ENCODE measurements at places on chromosomes 12 and 14.

- no peak for ATAC-seq
These were observed 36.3 kb upstream of the MAP3K9 start for GRCh38 chr14:70845601-70846000.

- no peak for ATAC-seq
These were observed 80.2 kb downstream of the RMST start for GRCh38 chr12:97542666-97543280.

DNA sequence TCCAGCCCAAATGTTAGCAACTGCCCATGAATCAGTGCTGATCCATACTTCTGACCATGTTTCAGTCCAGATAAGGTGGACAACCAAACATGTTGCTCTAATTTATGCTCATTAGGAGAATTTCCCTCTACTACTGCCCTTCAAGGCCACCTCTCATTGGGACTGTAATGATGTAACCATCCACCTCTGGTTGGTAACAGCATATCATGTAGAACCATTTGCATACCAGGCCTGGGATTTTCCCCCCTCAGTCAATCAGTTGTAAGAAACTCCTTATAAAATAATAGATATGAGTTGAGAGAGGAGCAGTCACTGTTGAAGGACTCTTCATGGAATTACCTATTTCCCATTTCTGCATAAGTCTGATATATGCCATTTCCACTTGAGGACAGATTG is 17.8 kb upstream of the YAF2 start:
- no peak for ATAC-seq

- ATAC-seq = no peak
These were observed 75.2 kb upstream of the RASSF8 start for GRCh38 chr12:25883026-25883916.

DNA sequence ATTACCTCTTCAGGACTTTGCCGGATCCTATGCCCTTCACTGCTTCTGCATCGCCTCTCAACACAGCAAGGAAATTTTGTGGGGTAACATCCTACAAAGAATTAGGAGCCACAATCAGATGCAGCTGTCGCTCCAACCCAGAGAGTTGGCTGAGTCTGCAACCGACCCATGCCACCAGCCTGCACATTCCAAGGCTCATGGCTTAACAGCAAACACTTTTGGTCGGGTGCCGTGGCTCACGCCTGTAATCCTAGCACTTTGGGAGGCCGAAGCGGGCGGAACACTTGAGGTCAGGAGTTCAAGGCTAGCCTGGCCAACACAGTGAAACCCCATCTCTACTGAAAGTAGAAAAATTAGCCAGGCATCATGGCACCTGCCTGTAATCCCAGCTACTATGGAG is 32.3 kb downstream of the LGMN start:
- no peak for ATAC-seq

- peak; percentile 42 for ATAC-seq
These were observed 5.0 kb upstream of the MGAT4C start for GRCh38 chr12:86261142-86261541.

DNA sequence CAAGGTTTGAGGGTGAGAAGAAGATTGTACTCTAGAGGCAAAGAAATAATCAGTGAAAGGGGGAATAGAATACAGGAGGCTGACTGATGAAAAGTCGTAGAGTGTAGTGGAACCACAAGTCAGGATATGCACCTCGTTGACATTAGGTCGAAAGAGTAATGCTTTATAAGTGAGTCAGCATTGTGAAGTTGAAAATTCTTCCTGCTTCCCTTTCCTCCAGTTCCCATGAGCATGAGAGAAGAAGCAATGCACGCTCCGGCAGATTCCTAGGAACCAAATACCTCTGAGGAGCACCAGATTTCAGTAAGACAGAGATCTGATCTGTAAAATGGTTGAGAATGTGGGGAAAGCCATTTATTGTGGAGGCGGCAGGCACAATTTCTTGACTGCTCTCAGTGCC is 16.5 kb downstream of the CCER1 start:
- ATAC-seq = peak; percentile 63

GRCh38 chr12:911191-911826 is 38.2 kb downstream of the RAD52 start:
- no peak for ATAC-seq

DNA sequence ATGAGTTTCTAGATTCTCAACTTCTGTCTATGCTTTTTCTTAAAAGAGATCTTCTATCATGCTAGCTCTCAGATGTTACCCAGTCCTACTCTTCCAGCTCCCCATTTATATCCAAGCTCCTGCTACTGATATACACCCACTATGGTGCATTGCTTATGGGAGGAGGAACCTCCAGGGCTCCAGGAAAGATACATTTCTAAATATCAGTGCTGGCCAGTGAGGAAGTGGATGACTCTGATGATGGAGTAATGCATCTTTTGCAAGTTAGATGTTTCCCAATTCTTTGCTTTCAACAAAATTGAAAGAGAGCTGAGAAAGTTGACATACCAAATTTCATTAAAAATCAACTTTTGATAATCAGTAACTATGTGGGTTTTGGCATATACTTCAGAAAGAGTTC is 105.7 kb upstream of the RESF1 start:
- ATAC-seq = no peak

- no peak for ATAC-seq
These were observed 7.6 kb upstream of the E2F7 start for GRCh38 chr12:77072833-77073495.

DNA sequence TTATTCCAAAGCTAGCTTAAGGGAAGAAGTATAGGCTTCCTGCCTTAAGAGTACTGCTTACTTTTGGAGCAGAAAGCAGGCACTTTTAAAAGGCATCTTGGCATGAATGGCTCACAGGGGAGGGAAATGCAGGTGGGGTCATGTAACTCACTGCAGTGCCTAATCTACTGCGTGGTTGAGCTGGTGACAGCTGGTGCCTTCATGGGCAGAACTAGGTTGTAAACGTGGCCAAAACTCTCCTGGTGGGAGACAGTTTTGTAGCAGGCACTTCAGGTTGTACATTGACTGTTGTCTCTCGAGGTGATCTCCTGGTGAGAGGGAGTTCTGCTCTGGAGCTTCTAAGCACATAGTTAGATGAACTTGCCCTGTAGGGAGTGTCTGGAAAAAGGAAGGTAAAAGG is 962.5 kb downstream of the DIO2 start:
- no peak for ATAC-seq

- ATAC-seq = no peak
These were observed 5.0 kb upstream of the CCND2 start for GRCh38 chr12:4268329-4269181.

DNA sequence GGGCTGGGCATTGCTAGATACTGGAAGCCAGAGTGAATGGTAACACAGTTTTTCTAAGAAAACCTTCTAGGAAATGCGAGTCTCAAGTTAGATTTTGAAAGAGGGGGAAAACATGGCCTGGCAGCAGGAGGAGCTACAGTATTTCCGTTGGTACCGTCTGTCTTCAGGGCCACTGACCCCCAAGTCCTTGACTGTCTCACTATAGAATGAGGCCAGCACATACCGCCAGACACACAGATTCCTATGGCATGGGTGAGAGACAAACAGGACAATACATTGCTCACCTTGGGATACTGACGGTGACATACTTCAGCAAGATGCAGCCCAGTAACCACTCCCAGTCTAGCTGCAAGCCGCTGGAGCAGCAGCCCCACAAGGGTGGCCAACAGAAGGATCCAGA is 21.7 kb downstream of the SLC11A2 start:
- no peak for ATAC-seq

GRCh38 chr12:39145175-39145999 is 240.0 kb upstream of the CPNE8 start:
- ATAC-seq = no peak

GRCh38 chr14:35932136-35932535 is 106.0 kb downstream of the BRMS1L start:
- ATAC-seq = no peak

GRCh38 chr14:93970965-93971634 is 5.3 kb downstream of the ASB2 start:
- ATAC-seq = no peak

- no peak for ATAC-seq
These were observed 48.1 kb upstream of the TMED10 start for GRCh38 chr14:75224561-75224960.
